ENCODE measurements at places on chromosomes 6 and 20. TPM values are rescaled to one million over a fixed set of nuclear protein-coding genes. Genes with fewer than 3 reads are reported as not detected.

OR2J3 gene
- total RNA-seq = not detected

ELOVL4 gene
- total RNA-seq = 2.7 TPM

COL19A1 gene
- 26.4 TPM for total RNA-seq

RNF146 gene
- 64.4 TPM for total RNA-seq

KCNK15 gene
- total RNA-seq = 0.41 TPM

EPPIN gene
- total RNA-seq = not detected

DUSP15 gene
- 0.82 TPM for total RNA-seq

CEP85L gene
- 68.9 TPM for total RNA-seq

MCCD1 gene
- not detected for total RNA-seq

SLC17A2 gene
- total RNA-seq = not detected

IRAK1BP1 gene
- 8.0 TPM for total RNA-seq
